ENCODE measurements at places on chromosomes 5 and 9.

- no peak for DNase-seq
Observed at GRCh38 chr5:127834554-127834953, 131.4 kb downstream of the CCDC192 start.

DNA sequence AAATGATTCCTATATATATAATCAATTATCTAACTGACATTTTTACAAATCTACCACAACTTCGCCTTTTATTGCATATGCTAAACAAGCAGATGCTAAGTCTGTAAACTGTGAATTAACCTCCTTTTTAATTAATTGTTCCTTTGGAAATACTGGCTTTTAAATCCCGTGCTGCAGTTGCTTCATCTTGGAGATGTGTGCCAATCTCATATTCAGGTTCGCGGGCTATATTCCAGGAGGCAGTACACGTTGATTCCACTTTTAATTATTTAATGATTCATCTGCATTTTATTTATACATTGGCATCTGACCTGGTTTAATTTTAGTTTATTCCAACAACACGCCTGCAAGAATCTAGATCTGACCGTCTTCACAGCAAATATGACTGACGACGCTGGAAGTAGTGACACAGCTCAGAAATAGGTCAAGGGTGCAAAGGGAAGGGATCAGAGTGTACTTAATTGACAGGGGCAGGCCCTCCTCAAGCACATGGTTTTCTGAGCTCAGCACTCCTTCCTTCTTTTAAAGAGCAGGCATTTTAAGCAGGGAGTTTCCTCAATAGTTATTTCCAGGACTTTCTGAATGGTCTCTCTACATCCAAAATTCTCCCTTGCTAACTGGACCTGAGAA is 125.2 kb downstream of the GLIS3 start:
- no peak for DNase-seq

DNA sequence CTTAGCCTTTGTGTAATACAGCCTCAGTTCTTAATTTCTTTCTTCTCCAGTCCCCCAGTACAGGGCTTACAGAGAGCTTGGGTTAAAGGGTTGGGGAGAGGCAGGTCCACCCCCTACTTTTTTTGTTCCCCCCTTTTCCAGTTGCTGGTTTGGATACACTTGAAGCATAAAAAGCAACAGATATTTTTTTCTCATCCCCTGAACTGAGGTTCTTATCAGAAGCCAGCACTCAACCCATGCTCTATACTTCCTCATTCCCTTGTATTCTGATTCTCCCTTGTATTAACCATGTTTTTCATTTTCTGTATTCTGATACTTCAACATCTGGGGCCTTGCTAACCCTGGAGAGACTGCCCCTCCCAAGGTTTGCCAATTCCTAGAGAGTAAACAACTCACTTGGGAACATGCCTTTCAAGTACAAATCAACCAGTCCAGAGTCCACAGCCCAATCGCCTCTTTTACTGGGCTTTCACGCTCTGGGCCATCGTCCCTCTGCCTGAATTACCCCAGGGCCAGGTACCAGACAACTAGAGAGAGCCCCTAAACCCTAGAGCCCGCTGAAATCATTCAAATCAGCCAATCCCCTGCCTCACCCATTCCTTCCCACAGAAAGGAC is 333.4 kb upstream of the PUM3 start:
- DNase-seq: no peak

DNA sequence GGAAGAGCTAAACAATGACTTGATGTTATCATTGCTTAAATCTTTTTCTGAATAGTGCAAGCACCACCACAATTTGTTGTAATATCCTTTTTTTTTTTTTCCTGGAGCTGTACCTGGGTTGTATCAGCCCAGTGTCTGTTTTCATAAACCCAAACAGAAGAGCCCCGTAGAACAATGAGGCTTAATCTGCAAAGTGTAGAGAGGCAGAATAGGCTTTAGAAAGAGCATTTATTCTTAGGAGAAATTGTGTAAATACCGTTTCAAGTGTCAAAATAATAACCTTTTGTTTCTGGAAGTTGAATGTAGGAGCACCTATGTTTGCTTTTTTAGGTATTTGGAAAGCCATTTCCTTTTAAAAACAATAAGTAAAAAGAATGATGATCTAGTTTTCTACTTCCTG is 26.4 kb downstream of the RGS7BP start:
- no peak for DNase-seq

DNA sequence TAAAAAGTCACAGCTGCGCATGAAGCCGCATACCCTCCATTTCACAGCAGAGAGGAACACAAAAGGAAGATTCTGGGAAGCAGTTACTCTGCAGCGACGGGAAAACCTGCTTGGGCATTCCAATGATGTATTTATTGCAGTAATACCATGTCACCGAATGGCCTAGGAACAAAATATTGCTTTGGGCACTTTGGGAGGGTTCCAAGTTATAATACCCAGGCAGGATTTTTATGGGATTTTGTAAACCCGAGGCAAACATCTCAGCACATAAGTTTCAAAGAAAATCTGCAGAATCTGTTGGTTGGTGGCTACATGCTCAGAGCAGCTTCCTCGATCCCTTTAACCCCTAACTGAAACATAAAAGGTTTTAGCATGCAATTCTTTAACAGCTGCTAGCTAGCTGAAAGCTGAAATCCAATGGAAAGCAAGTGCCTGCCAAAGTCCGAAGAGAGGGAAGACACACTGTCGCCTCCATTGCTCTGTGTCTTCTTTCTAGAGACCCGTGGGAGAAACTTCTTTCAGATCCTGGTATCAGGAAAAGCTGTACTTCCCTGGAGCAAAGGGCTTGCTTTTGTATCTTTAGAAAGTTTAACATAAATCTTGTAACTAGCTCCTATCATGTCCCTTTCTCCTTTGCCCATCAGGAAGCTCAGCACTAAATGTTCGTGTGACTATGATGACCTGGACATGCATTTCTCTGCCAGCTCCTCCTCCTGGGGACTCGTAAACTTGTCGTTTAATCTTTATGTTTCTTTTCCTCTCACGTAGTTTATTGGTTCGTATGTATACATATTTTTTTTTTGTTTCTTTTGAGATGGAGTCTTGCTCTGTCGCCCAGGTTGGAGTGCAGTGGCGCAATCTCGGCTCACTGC is 195.0 kb downstream of the MAPKAP1 start:
- DNase-seq: no peak

- DNase-seq: no peak
Observed at GRCh38 chr5:97355775-97356174, 172.7 kb upstream of the RIOK2 start.

DNA sequence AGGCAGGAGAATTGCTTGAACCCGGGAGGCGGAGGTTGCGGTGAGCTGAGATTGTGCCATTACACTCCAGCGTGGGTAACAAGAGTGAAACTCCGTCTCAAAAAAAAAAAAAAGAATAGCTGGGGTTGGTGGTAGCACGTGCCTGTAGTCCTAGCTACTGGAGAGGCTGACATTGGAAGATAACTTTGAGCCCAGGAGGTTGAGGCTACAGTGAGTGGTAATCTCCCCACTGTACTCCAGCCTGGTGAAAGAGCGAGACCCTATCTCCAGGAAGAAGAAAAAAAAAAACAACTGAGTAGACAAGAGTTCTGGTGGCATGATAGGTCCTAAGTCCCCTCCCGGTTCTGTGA is 26.3 kb downstream of the GOLGA2 start:
- DNase-seq: no peak

DNA sequence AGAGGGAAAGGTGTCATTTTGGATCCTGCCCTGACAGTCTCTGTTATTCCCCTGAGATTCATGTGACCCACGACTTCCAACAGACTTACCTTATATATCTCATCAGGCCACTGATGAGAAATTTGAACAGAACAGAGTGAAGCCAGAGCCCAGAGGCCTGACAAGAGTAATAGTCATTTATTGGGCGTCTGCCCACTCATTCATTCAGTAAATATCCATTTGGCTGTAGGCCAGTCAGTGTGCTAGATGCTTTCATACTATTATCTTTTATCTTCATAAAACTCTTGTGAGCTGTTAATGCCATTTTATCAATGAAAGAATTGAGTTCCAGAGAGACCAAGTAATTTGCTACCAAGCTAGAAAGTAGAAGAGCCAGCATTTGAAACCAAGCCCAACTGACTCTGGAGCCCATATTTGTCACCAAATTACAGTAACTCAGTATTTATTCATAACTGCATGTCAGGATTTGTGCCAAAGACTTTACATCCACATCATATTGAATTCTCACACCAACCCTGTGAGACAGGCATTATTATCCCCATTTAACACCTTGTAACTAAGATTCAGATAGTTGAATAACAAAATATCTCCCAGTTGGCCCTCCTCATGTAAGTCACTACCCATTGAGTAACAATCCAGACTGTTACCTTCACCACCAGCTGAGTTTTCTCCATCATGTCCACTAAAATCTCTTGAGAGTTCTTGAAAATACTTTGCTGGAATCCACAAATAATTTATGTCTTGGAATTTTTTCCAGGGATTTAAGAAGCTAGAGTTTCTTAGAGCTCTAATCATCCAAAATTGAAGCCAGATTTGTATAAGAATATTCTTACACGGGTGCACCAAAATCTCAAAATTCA is 2.5 kb downstream of the PTPDC1 start:
- no peak for DNase-seq

DNA sequence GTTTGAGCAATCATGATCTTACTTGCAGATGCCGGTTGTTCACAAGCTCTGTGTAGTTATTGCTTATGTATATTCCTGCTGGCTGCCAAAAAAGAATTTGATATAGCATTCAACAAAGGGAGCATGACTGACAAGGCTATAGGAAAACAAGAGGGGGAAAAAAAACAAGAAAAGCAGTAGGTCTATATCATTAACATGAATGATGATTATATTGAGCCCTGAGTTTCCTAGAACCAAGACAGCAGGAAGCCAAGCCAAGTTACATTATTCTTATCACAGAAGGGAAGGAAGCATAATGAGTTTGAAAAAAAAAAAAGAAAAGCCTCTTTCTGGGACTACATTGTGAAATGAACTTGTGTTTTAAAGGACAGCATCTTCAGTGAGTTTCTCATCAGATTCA is 41.0 kb downstream of the TSTD2 start:
- no peak for DNase-seq

DNA sequence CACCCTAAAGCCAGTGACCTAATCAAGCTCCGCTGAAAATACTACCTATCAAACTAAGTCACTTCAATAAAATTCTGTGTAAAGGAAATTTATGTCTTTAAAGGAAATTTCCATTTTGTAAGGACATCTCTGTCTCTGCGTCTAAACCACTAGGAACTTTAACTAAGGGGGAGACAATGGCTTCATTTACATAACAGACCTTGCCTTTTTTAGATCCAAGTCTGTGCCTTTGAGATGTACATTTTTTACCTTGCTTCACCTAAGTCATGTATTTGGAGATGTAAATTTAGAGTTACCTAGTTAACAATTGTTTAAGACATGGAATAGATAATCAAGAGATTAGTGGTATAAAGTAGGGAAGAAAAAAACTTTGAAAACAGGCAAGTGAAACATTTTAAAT is 10.2 kb upstream of the GLT6D1 start:
- DNase-seq: no peak

DNA sequence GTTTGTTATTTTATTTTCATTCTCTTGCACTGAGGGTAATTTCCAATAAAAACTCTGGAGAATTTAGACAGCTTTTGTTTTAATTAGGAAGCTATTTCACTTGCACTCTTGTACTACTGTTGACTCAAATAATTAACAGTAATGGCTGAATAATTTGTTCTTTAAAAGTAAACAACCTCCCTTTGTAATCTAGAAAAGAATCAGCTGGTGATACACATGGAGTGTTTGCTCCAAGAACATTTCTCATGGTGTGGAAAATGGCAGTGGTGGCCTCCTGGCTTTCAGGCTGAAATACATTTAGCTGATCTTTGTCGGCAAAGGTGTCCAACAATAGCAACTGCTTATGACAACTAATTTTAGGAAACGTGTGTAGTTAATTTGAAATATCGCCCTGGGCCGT is 129.4 kb downstream of the C9orf152 start:
- no peak for DNase-seq

GRCh38 chr5:139664727-139665351 is 16.7 kb downstream of the CXXC5 start:
- no peak for DNase-seq

- no peak for DNase-seq
Observed at GRCh38 chr5:87340716-87341115, 72.0 kb downstream of the CCNH start.
